Stimulated activated CD8-positive, alpha-beta memory T cell treated with anti-CD3 and anti-CD28 coated beads, Interleukin-4, amount 100 ng/mL, for 24 hours (primary cell): ENCODE measurements at places on chromosomes 4 and X.

- DNase-seq, result no peak
Measured at GRCh38 chrX:71991164-71991563, 80.5 kb downstream of the NHSL2 start.

DNA sequence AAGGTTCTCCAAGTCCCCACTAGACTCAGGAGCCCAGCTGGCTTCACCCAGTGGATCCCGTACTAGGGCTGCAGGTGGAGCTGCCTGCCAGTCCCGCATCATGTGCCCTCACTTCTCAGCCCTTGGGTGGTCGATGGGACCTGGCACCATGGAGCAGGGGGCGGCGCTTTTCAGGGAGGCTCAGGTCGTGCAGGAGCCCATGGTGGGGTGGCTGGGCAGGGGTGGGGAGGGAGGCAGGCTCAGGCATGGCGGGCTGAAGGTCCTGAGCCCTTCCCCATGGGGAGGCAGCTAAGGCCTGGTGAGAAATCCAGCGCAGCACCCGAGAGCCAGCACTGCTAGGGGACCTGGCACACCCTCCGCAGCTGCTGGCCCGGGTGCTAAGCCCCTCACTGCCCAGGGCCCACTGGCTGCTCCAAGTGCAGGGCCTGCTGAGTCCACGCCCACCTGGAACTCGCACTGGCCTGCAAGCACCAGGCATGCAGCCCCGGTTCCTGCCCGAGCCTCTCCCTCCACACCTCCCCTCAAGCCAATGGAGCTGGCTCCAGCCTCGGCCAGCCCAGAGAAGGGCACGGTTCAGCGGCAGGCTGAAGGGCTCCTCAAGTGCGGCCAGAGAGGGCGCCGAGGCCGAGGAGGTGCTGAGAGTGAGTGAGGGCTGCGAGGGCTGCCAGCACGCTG lies 72.7 kb upstream of the SLIT2 start:
- no peak for DNase-seq

- DNase-seq, result no peak
Measured at GRCh38 chr4:21801661-21802385, 146.7 kb downstream of the KCNIP4 start.

GRCh38 chrX:23554304-23554703 lies 113.0 kb upstream of the PRDX4 start:
- no peak for DNase-seq

DNA sequence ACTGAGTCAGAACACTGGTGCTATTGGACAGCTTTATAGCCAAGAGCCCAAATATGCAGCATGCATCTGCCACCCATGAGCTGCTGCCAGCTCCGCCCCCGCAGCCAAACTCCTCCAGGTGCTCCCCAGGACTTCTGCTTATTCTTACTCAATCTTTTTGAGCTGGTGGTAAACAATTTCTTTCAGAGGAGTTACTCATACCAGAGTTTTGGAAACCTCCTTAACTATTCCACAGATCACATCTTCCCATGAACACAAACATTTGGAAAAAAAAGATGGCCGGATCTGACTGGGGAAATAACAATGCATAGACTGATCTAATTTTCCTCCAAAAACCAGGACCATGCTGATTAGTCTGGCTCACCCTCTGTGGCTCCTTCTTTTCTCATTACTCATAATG lies 399.9 kb downstream of the GPM6A start:
- no peak for DNase-seq

- DNase-seq, result no peak
Measured at GRCh38 chr4:6672131-6672530, 21.5 kb upstream of the S100P start.

- DNase-seq, result no peak
Measured at GRCh38 chr4:35500812-35501211, 743.5 kb downstream of the ARAP2 start.

DNA sequence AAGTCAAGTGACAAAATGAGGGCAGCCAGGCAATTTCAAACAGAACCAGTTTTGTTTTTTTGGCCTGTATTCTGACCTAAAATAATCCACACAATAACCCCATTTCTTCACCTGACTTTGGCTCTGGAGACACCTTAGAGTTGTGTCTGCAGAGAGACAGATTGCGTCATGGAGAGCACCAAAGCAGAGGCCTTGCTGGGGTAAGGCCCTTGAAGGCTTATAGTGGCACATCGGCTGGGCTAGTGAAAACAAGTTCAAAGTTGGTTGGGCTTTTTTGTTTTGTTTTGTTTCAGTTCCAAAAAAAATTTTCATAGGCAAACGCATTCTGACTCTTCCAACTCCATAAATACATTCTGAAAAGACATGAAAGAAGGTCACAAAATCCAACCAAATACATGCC lies 34.4 kb downstream of the PARM1 start:
- DNase-seq, result no peak

DNA sequence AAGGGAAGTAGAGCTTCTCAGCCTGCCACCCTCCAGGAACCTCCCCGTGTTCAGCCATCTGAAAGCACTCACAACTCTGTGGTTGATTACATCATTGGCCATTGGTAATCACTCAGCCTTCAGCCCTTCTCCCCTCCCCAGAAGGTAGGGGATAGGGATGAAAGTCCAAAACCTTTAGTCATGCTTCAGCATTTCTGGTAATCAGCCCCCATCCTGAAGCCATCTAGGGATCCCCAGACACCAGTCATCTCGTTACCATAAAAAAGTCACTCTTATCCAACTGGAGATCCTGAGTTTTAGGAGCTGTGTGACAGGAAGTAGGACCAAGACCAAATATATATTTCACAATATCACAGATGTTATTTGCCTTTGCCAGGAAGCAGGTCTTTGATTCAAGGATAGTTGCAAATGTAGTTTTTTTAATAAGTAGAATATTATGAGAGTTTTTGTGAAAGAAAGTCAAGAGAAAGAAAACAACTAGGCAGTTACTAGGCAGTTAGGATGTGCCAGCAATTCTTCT lies 364.6 kb upstream of the NOCT start:
- no peak for DNase-seq

DNA sequence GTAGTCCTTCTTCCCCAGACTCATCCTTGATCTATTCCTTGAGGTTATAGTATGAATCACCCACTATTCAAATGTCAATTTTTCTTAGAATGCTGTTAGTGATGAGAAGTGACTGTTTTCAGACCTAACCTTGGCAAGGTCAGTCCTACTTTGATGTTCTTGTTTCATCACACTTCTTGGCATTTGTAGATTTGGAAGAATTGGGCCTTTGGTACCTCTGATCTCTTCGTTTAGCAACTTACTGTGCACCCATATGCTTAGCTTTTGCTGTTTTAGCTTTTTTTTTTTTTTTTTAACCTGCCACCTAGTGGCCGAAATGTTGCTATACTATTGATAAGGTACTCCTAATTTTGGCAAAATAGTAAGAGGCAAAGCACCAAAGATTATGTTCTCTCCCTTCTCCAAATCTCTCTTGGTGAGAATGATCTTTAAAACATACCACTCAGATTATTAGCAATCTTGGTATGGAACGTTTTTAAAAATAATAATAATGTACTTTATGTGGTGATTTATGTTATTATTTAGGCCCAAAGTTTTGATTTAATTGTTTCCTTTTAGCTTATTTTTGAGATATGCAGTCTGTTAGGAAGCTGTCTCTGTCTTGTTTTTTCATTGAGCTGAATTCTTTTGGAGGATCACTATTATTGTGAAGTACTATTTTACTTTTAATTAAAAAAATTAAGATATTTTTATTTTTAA lies 16.6 kb downstream of the DCK start:
- no peak for DNase-seq

DNA sequence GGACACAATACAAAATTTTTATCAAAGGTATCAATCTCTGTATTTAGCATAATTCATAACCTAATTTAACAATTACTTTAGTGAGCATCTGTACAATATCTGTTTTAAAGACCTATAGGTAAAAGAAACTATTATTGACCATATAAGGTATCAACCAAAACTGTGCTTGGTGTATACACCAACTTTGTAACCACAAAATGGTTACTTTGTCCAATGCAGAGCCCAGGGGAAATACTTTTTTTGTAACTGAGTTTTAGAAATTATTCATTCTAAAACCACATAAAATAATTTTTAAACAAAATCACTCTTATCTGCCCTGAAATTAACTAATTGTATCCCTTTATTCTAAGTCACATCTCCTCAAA lies 5.0 kb downstream of the CXXC4 start:
- DNase-seq, result no peak
